ENCODE measurements at places on chromosomes 1 and 21.

DNA sequence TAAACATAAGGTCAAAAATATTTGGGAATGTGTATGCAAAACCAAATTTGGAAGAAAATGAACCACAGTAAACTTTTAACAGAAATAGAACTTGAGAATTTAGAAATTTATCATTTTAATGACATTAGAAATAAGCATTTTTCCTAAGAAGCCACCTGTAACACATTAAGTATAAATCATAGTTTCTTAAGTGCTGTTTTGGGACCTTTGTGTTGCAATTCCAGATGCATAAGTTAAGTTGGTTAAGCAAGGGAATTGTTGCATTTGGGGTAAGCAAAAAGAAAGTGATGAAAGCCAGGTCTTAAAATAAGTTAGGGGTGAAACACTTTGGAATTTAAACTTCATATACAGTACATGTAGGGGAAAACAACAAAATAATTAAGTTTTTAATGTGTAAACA lies 49.8 kb downstream of the CDKN2C start:
- peak; percentile 25 for DNase-seq

- DNase-seq = no peak
Observed at GRCh38 chr1:42333662-42334239, 1.3 kb downstream of the FOXJ3 start.

DNA sequence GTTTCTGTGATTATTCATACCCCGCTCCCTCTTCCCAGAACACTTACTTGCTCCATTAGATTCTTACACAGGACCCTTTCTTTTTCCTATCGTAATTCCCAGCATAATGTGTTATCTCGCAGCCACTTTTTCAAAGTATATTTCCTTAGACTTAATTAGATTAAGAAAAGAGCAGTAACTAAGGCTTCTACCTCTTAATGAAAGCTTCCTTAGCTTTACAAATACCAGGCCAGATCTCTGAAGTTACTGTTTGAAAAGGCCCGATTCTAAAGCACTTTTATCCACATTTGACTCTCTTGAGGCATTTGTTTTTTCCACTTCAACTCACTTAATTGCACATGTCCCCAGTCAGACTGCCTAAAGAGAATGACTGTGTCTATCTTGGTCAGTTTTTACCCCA lies 1264.3 kb upstream of the ADGRL2 start:
- no peak for DNase-seq

- no peak for DNase-seq
Observed at GRCh38 chr1:16168622-16169360, 12.9 kb upstream of the EPHA2 start.

- DNase-seq = no peak
Observed at GRCh38 chr1:52904927-52905698, 16.4 kb downstream of the ECHDC2 start.

DNA sequence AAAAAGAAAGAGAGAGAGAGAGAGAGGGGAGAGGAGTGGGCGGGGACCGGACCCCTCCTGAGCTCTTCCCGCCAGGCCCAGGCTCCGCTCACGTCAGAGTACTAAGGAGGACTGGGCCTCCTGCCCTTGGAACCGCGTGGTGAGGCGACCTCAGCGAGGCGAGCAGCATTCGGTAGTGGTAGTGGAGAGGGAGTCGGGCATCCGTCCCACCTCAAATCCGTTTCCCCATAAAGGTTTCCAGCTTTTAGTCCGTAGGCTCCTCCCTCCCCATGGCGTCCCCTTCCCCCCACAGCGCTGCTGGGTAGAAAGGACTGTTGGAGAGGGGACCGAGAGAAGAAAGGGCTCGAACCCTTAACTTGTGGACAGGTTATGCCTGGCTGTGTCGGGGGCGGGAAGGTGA lies 124.4 kb upstream of the BARHL2 start:
- no peak for DNase-seq

- no peak for DNase-seq
Observed at GRCh38 chr1:47483651-47484050, 45.8 kb downstream of the FOXD2 start.

- DNase-seq = no peak
Observed at GRCh38 chr1:86421601-86422280, 2.2 kb upstream of the CLCA2 start.

- no peak for DNase-seq
Observed at GRCh38 chr1:218584418-218585155, 239.5 kb downstream of the TGFB2 start.

- no peak for DNase-seq
Observed at GRCh38 chr1:185159966-185160365, 3.0 kb downstream of the SWT1 start.

- DNase-seq = no peak
Observed at GRCh38 chr1:88609051-88609450, 75.0 kb upstream of the PKN2 start.

- no peak for DNase-seq
Observed at GRCh38 chr1:56576880-56577405, 2.4 kb downstream of the PLPP3 start.

DNA sequence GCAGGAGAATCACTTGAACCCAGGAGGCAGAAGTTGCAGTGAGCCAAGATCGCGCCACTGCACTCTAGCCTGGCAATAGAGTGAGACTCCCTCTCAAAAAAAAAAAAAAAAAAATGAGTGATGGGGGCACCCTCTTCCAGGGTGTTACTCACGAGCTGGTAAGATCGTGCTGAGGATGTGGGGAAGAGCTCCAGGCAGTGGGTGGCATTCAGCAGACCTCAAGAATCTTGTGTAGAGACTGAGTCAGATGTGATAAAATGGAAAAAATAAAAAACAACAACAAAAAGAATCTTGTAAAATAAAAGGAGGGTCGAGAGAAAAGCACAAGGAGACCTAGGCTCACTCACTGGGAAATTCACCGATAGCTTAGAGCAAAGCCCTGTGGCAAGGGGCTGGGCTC lies 38.5 kb downstream of the EPHA2 start:
- no peak for DNase-seq

GRCh38 chr1:235011064-235011598 lies 117.5 kb downstream of the TOMM20 start:
- no peak for DNase-seq

DNA sequence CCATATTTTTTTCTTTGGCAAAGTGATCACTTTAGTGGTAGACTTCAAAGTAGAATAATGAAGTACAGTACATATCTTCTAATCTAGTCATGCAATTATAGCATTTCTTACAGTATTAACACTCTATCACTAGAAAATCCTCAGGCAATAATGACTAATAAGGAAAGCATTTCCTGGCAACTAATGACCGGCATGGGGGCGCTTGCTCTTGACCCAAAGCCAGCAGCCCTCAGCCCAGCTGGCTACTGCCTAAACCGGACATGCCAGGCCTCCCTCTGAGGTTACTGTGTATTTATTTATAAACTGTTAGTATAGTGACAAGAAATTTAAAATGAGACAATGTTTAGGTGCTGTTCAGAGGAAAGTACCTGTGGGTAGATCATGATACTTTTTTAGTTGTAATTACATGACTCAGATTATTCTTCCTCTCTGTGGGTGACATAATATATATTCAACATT lies 633.8 kb downstream of the PTPRC start:
- DNase-seq = no peak

DNA sequence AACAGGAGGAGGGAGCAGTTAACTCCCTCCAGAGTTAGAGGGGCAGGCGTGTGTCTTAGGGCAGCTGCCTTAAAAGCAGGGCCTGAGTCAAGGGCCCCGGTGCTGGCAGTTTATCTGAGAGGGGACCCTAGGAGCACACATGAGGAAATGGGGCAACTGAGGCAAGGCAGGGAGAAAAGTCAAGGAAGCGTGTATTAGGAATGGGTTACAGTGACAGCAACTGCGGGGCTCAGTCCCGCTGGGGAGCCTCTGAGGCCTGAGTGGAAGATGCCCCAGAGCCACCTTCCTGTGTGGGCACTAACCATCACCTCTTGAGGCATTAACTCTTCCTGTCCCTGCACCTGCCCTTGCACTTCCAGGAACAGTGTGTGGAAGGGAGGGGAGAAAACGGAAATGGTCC lies 276.3 kb downstream of the MATN1 start:
- DNase-seq = no peak

DNA sequence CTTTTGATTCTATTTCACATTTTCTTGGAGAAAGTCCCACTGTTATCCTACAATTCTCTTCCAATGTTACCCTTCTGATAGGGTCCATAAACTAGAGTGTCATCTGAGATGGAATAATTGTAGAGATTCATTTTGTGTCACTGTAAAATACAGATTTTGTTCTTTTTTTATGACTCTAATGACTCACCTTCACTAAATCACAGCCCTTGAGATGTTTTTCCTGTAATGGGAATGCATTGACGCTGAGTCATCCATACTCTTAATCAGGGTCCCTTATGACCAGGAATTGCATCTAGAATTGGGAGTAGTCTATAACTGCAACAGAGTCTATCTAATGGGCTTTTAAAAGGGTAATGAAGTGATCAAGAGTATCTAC lies 315.5 kb downstream of the TGFB2 start:
- no peak for DNase-seq

GRCh38 chr1:2548068-2548589 lies 8.0 kb upstream of the TNFRSF14 start:
- DNase-seq = no peak

DNA sequence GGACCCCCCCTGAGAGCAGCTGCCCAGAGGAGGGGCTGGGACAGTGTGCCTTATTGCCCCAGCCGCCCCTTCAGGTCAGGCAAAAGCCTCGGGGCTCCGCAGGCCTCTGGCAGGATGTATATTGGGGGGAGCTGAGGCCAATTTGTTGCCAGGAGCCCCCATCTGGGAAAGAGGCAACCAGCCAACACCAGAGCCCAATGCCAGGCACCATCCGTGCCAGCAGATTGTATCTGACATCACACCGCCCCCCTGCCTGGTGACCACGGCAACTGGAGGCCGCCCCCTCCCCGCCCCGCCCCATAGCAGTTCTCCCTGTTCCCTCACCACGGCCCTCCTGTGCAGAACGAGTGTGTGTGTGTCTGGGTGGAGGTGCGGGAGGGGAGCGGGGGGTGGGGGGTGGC lies 3.6 kb upstream of the PLEKHG5 start:
- no peak for DNase-seq

DNA sequence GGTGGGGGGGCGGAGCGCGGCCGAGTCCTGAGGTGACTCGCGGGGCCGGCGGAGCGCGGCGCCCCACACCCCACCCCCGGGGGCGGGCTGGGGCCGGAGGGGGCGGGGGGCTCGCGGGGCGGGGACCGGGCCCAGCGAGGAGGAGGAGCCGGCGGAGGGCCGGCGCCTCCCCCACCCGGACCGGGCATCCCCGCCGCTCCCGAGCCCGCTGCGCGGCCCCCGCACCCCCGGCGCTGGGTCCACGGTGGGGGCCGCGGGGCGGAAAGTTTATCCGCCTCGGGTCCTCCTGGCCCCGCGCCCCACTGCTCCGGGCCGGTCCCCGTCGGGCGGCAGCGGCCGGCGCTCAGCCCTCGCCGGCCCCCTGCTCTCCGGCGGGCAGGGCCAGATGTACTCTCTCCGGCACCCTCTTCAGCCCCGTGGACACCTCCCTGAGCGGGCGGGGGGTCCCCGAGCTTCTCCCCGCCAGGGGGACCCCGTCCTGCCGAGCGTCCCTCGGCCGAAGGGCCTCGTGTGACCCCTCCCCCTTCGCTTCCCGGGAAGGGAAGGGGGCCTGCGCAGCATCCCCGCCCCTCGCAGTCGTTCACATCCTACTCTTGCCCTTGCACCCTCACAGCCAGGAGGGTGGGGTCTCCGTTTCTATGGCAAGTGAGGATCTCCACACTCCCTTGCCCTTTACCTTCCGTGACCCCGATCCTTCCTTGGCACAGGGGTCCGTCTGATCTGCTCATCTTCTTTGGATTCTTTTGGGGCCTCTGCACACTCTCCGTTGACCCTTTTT lies 663 bp downstream of the CAMTA1 start:
- DNase-seq = no peak

DNA sequence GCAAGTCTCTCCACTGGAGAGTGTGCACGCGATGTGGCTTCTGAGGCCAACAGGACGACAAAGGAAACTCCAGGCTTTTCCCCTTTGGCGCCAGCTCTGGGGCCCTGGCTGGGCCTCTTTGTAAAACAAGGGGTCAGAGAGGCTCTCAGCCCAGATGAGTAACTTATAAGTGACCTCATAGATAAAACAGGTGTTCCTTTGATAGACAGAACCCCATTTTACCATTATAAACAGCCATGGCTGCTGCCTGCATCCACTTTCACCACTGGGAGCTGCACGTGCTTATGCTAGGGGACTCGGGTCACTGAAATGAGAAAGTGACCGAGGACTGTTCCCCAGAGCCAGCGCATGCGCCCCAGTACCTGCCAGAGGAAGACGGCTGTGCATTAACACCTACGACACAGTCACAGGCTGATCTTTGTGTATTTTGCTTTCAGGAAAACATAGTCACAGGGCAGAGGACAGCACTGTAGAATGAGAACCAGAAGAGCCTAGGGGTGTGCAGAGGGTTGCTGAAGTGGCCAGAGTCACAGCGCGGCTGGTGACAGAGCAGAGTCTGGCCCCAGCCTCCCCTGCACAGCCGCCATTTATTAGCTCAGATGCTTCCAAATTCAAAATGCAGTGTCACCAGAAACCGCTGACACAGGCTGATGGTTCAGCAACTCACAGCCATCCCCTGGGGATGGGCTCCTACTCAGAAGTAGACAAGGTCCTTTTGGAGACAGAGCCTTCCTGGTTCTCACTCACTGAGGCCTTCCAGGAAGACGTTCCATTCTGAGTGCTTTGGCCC lies 12.7 kb downstream of the RNF207 start:
- DNase-seq = no peak

DNA sequence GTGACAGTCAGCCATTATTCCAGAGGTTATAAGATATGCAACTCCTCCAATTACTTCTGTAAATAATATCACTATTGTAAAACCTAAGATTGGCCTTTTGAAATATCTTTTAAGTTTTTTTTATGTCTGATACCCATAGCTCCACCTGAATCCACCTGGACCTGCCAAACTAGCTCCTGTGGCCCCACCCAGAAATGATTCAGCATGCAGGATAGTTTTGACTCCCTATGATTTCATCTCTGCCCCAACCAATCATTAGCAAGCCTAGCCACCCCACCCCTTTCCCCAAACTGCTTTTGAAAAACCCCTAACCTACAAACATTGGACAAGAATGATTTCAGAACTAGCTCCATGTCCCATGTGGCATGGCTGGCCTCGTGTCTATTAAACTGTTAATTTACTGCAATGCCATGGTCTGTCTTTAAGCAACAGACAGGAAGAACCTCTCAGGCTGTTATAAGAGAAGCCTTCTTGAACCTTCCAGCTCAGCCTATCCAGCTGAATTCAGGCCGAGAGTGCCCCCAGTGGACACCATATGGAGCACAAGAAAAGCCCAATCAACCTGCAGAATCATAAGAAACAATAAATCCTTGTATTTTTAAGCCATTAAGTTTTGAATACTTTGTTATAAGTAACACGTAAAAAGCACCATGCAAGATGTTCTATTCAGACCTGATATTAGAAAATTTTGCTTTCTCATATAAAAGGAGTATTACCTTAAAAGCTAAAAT lies 263.0 kb upstream of the ZRANB2 start:
- DNase-seq = no peak

GRCh38 chr1:230823931-230824381 lies 44.4 kb downstream of the C1orf198 start:
- no peak for DNase-seq
